Stimulated activated CD8-positive, alpha-beta memory T cell treated with anti-CD3 and anti-CD28 coated beads, Interleukin-2, amount 100 ng/mL, for 48 hours (primary cell): ENCODE measurements at places on chromosomes 16 and 17.
A peak's percentile ranks its signal among the peaks of the same experiment; 100 is the strongest.

GRCh38 chr17:79952265-79952877 lies 83.3 kb downstream of the TBC1D16 start:
- no peak for DNase-seq

- no peak for DNase-seq
These were observed 21.1 kb downstream of the NARF start for GRCh38 chr17:82479602-82480001.

GRCh38 chr17:17391668-17392370 lies 85.0 kb upstream of the MED9 start:
- peak; percentile 48 for DNase-seq

GRCh38 chr17:8152112-8152775 lies at the start of gene PER1:
PER1 (minus strand) TSS chr17:8152404; CDS start chr17:8150706, 1,698 bp downstream.
- peak; percentile 91 for DNase-seq
